Activated T-helper 2 cell treated with anti-CD3 and anti-CD28 coated beads, Interferon-gamma antibody, Interleukin-2, Interleukin-4, amounts not matched to agents 10 μg/mL and 5 μg/mL and 100 μg/mL, durations not matched to agents 14 hours and 24 hours and 36 hours (primary cell): ENCODE measurements at places on chromosomes 11 and 22. TPM values are rescaled to one million over a fixed set of nuclear protein-coding genes. Genes with fewer than 3 reads are reported as not detected.

GRCh38 chr11:119907122-119907851 lies 178.3 kb upstream of the NECTIN1 start:
- H3K27ac ChIP-seq, result no peak overlapping the region
- no peaks in the 10 kb centered on the region for H3K36me3 ChIP-seq
- H3K27me3 ChIP-seq, result peaks cover 6% of the 10 kb centered on the region
- no peaks in the 10 kb centered on the region for H3K4me1 ChIP-seq

GRCh38 chr11:72305077-72305476 lies 61.1 kb upstream of the PHOX2A start:
- DNase-seq, result no peak
- peaks cover 3% of the 10 kb centered on the region for H3K4me1 ChIP-seq
- H3K27ac ChIP-seq, result no peak overlapping the region
- no peak overlapping the region for H3K4me3 ChIP-seq

GRCh38 chr11:45158210-45158731 lies 11.8 kb downstream of the PRDM11 start:
- DNase-seq, result no peak
- no peaks in the 10 kb centered on the region for H3K36me3 ChIP-seq
- no peaks in the 10 kb centered on the region for H3K27me3 ChIP-seq
- no peak overlapping the region for H3K27ac ChIP-seq

- H3K36me3 ChIP-seq, result no peaks in the 10 kb centered on the region
- H3K4me1 ChIP-seq, result peaks cover 7% of the 10 kb centered on the region
- H3K4me3 ChIP-seq, result peak overlapping the region; percentile 21
These were observed 16.3 kb downstream of the CRYBB2 start for GRCh38 chr22:25235547-25236290.

GRCh38 chr11:125235071-125235471 lies 70.5 kb downstream of the PKNOX2 start:
- H3K27ac ChIP-seq, result no peak overlapping the region
- no peaks in the 10 kb centered on the region for H3K36me3 ChIP-seq
- no peaks in the 10 kb centered on the region for H3K4me1 ChIP-seq
- peaks cover 3% of the 10 kb centered on the region for H3K27me3 ChIP-seq
- no peak for DNase-seq
- H3K4me3 ChIP-seq, result no peak overlapping the region

DNA sequence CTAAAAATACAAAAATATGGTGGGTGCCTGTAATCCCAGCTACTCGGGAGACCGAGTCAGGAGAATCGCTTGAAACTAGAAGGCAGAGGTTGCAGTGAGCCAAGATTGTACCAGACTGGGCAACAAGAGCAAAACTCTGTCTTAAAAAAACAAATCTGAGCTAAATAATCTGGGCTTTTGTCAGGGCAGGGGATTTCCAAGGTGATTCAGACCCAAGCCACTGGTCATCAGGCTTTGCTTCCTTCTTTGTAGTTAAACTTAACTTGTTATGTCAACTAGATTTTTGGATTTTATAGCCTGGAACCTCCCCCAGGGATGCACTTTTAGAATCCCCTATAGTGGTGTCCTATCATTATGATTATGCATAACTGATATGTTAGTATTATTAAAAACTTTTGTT lies 27.0 kb upstream of the SLC22A8 start:
- no peak overlapping the region for H3K4me3 ChIP-seq
- peaks cover 19% of the 10 kb centered on the region for H3K27me3 ChIP-seq
- no peak for DNase-seq
- no peaks in the 10 kb centered on the region for H3K36me3 ChIP-seq
- H3K4me1 ChIP-seq, result no peaks in the 10 kb centered on the region

GRCh38 chr22:45742866-45743450 lies 71.3 kb downstream of the ATXN10 start:
- H3K4me1 ChIP-seq, result peaks cover 11% of the 10 kb centered on the region
- H3K36me3 ChIP-seq, result peaks cover 60% of the 10 kb centered on the region
- H3K27me3 ChIP-seq, result no peaks in the 10 kb centered on the region
- no peak overlapping the region for H3K27ac ChIP-seq

DNA sequence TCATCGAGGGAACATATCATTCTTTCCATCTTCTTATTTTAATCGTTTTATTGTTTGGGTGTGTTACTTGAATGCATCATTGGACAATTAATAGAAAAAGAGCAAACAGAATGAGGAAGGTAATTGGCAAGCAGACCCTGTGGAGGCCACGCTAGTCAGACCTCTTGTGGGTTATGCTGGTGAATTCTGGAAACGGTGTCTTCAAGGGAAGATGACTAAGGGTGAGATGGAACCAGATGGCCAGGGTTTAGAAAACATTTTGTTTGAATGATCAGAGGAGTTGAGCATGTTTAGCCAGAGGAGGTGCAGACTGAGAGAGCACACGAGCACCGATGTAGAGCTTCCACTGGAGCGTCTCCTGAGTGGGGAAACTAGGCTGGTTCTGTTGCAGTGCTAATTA lies 8.5 kb downstream of the ST14 start:
- no peak overlapping the region for H3K27ac ChIP-seq
- H3K4me3 ChIP-seq, result no peak overlapping the region
- peaks cover 19% of the 10 kb centered on the region for H3K27me3 ChIP-seq
- no peaks in the 10 kb centered on the region for H3K36me3 ChIP-seq
- no peak for DNase-seq

DNA sequence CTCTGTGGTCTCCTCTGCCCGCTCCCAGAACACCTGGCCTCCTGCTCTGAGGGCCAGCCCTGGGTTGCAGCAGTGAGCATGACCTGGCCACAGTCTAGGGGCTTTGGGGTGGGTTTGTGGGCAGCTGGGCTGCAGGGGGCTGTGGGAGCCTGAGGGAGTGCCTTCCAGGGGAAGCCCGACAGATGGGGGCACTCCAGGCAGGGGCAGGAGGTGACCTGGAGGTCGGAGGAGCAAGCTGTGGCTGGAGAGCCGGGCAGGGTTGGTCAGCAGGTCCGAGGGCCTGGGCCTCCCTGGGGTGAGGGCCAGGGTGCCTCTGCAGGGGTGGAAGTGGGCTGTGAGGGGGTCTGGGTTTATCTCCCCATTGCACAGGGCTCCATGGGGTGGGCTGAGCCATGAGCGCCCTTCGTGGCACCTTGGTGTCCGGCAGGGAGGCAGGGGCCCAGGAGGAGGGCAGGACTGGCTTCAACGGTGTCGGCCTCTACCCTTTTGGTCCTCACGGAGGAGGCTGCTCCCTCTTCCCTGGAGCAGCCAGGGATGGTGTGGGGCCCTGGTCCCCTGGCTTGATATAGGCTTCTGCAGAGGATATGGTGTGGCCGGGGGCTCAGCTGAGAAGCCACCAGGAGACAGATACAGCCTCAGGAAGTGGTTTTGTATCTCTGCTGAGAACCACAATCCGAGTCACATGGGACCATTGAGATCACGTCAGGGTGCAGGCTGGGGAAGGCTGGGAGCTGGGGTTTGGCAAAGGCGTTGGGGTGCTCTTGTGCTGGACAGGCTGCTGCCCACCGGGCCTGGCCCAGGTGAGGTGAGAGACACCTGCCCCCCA lies 22.3 kb downstream of the KCNQ1 start:
- H3K4me3 ChIP-seq, result no peak overlapping the region
- peaks cover 14% of the 10 kb centered on the region for H3K27me3 ChIP-seq
- DNase-seq, result peak; percentile 70
- peaks cover 19% of the 10 kb centered on the region for H3K4me1 ChIP-seq
- no peaks in the 10 kb centered on the region for H3K36me3 ChIP-seq

DNA sequence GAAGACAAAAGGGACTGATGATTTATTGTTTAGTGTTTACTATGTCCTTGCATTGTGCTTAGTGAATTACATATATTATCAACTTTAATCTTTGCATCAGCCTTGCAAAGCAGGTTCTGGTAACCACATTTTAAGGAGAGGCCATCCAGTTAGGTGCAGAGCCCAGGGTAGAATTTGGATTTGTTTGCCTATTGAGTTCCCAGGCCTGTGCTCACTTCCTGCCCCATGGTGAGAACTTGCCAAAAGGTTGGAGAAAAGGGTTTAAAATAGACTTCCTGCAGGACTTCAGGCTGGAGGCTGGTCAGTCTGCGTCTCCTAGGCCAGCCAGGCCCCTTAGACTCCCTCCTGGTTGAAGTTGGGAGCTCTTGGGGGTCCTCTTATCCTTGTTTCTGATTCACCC lies 72.1 kb downstream of the ATXN10 start:
- peaks cover 11% of the 10 kb centered on the region for H3K4me1 ChIP-seq
- no peak overlapping the region for H3K4me3 ChIP-seq
- DNase-seq, result no peak
- no peaks in the 10 kb centered on the region for H3K27me3 ChIP-seq
- H3K36me3 ChIP-seq, result peaks cover 56% of the 10 kb centered on the region
- H3K27ac ChIP-seq, result no peak overlapping the region

GRCh38 chr22:50578776-50579310 lies 616 bp upstream of the CPT1B start:
- H3K27ac ChIP-seq, result no peak overlapping the region
- DNase-seq, result no peak
- H3K36me3 ChIP-seq, result peaks cover 46% of the 10 kb centered on the region
- H3K4me3 ChIP-seq, result no peak overlapping the region
- peaks cover 14% of the 10 kb centered on the region for H3K4me1 ChIP-seq

GRCh38 chr22:40791241-40791640 lies 27.9 kb downstream of the SLC25A17 start:
- no peaks in the 10 kb centered on the region for H3K27me3 ChIP-seq
- peaks cover 42% of the 10 kb centered on the region for H3K36me3 ChIP-seq
- H3K27ac ChIP-seq, result no peak overlapping the region
- no peak for DNase-seq
- H3K4me3 ChIP-seq, result no peak overlapping the region
- peaks cover 14% of the 10 kb centered on the region for H3K4me1 ChIP-seq

ABCC8 gene
- 0.30 TPM in 1 of 2 replicates, not detected in the other for total RNA-seq

GLYATL1 gene
- not detected in 2 replicates for total RNA-seq

POU2AF2 gene
- not detected in 2 replicates for total RNA-seq

PVALB gene
- total RNA-seq, result not detected in 2 replicates

MS4A13 gene
- not detected in 2 replicates for total RNA-seq

PDE3B gene
- 58.8 and 62.1 TPM in 2 replicates for total RNA-seq

NLRP10 gene
- total RNA-seq, result not detected in 2 replicates

OR4D5 gene
- total RNA-seq, result not detected in 2 replicates

OR5L2 gene
- total RNA-seq, result not detected in 2 replicates

MS4A8 gene
- not detected in 2 replicates for total RNA-seq

MRGPRE gene
- total RNA-seq, result not detected in 2 replicates
